Activated CD4-positive, CD25-positive, alpha-beta regulatory T cell treated with anti-CD3 and anti-CD28 coated beads, Interleukin-2, amount 50 U/mL, for 24 hours (primary cell): ENCODE measurements at places on chromosomes 7 and 10.

DNA sequence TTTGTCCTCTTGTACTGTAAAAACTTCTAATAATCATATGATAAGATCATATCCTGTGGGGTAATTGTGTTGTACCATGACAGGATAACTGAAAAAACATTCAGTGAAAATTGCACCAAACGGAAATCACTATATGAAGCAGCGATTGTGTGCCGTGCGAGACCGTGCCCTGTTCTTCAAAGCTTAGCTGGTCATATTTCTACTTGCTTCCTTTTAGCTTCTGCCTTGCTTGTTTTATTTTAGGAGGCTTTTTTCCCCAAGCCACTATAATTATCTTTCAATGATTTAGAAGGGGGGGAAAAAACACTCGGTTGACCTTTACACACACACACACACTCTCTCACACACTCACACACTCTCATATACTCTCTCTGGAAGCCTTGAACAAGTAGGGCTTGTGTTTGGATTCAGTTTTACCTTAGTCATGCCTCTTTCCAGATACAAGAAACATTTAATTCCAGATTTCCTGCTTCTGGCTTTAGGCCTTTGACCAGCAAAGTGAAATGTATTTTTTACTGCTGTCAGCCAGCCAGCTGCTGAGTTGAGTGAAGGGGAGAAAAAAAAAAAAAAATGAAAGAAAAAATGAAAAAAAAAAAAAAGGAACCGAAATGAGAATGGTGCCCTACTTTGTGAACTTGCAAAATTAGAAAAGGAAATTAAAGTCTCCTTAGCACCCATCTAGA, 181.4 kb downstream of the ARID5B start:
- peak; percentile 67 for ATAC-seq

DNA sequence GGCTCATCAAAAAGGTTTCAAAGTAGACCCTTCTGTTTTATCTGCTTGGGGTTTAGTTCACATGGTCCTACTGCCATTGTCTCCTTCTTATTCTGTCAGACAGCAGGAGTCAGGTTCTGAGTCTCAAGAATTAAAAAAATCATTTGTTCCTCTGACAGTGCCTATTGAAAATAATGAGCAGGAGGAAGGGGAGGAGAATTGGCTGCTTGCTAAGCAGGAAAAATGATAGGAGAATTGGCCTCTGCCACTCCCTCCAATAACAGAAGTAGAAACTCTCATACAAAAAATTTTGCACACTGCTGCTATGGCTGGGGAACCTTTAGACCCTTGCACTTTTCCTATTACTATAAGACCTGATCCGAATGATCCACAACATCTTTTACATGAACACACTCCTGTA, 35.7 kb downstream of the OR13A1 start:
- ATAC-seq, result no peak

DNA sequence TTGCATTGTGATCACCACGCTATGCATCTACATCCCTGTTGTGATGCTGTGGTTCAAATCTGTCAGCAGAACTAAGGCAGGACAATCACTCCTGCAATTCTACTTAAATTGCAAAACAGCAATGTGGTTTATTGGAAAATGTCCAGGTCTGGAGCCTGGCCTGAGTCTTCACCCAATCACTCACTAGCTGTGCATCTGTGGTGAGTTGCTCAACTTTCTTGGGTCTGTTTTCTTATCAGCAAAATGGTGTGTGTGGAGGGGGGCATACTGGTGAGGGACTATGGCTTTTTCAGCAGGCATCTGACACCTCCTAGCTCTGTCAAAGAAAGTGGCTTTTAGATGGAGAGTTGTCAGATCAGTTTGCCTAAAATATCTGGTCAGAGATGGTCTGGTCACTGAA, 108.3 kb upstream of the FEZF1 start:
- no peak for ATAC-seq

- no peak for ATAC-seq
These were observed 142.0 kb downstream of the HDAC9 start for GRCh38 chr7:18637516-18637915.

GRCh38 chr10:29210266-29210868, 78.5 kb upstream of the LYZL1 start:
- ATAC-seq, result no peak

- no peak for ATAC-seq
These were observed 38.4 kb downstream of the PLPP4 start for GRCh38 chr10:120495226-120496009.

DNA sequence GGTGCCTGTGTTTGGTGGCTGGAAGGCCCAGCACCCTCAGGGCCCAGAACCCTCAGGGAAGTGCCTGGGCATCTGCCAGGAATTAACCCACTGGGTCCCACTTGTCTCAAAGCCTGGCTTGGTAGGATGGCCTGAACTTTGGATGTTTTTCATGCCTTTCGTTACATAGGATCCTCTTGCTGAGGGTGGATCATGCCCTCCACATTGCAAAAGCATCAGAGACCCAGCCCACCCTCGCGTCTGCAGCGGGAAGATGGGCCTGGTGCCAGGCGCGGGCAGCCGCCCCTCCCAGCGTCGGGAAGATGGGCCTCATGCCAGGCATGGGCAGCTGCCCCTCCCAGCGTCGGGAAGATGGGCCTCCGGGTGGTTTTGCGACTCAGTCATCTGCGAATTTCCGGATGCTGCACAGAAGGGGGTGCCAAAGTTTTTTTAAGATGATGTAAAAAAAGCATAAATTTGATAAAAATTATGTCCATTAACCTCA, 51.9 kb upstream of the PRKAR1B start:
- no peak for ATAC-seq

DNA sequence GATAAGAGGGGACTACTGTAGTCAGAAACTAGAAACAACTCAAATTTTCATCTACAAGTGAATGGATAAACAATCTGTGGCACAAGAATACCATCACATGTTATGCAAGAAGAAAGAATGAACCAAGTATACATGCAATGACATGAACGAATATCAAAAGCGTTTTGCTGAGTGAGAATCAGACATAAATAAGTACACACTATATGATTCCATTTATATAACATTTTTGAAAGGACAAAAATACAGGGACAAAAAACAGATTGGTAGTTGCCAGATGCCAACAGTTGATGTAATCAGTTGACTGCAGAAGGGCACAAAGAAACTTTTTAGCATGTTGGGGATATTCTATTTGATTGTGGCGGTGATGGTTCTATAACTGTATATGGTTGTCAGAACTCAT, 33.6 kb downstream of the CTNNA3 start:
- no peak for ATAC-seq

- ATAC-seq, result no peak
These were observed 93.6 kb downstream of the HIBADH start for GRCh38 chr7:27569106-27569505.

- ATAC-seq, result no peak
These were observed 125.5 kb downstream of the CAMK1D start for GRCh38 chr10:12474727-12475412.

- ATAC-seq, result no peak
These were observed 489.4 kb upstream of the SORCS1 start for GRCh38 chr10:107653832-107654287.
